Femur (tissue), 1 donor: ENCODE measurements at places on chromosomes 11 and 22.

GRCh38 chr22:28009272-28009827, 90.3 kb upstream of the PITPNB start:
- peak; percentile 87 for DNase-seq

DNA sequence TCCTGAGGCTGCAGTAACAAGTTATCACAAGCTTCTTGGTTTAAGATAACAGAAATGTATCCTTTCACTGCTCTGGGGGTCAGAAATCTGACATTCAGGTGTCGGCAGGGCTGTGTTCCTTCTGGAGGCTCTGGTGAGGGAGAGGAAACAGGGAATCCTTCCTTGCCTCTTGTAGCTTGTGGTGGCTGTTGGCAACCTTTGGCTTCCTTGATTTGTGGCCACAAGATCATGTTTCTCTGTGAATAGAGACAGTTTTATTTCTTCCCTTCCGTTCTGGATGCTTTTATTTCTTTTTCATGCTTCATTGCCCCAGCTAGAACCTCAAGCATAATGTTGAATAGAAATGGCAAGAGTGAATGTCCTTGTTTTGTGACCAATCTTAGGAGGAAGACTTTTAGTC, 44.0 kb downstream of the MPPED1 start:
- no peak for DNase-seq

- no peak for DNase-seq
Observed at GRCh38 chr11:100663583-100663982, 23.5 kb upstream of the ARHGAP42 start.

GRCh38 chr11:16902781-16903378, 111.3 kb downstream of the PLEKHA7 start:
- DNase-seq = no peak

- DNase-seq = peak; percentile 55
Observed at GRCh38 chr11:123351375-123351774, 78.7 kb upstream of the GRAMD1B start.

- DNase-seq = no peak
Observed at GRCh38 chr11:33994937-33995336, 56.6 kb upstream of the CAPRIN1 start.

- DNase-seq = no peak
Observed at GRCh38 chr11:2272946-2273280, 2.5 kb upstream of the ASCL2 start.

DNA sequence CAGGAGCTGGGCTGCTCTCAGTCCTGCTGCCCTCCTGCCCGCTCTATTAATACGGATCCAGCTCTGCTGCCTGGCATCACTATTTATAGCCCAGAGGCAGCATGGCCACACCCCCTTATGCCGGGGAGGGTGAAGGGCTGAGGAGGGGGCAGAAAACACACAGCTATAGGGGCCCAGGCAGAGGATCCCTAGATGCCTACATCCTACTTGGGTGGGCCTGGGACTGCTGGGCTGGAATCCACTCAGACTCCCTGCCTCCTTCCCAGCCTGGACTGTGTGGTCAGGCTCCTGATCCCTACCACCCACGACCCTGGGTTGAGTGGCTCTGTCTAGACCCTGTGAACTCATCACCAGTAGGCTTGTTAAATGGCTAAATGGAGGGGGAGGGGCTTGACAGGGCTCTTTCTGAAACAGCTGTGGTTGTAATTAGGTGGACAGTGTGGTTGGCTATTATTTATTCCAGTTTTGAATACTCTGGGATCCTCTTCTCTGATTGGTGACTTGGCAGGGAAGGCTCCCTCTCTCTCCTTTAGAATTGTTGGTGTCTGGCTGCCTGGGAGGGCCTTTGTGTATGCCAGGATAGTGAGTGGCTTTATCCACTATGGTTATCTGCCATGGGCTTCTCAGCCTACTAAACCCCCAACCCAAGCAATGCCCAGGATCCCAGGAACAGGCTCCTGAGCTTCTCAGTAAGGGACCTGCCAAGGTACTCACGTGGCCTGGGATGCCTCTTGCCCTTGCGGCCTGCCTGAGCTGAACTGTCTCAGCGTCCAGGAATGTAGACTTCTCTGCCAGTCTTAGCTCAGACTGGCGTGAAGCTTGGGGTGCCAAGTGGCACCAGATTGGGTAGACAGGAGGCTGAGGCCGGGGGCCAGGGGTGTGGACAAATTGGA, 15.2 kb downstream of the PHLDB1 start:
- DNase-seq = peak; percentile 68

GRCh38 chr11:94586546-94586945, 19.4 kb downstream of the PIWIL4 start:
- DNase-seq = no peak

GRCh38 chr11:115869780-115870431, 365.7 kb upstream of the CADM1 start:
- peak; percentile 39 for DNase-seq

GRCh38 chr11:16935518-16936302, 78.5 kb downstream of the PLEKHA7 start:
- no peak for DNase-seq

DNA sequence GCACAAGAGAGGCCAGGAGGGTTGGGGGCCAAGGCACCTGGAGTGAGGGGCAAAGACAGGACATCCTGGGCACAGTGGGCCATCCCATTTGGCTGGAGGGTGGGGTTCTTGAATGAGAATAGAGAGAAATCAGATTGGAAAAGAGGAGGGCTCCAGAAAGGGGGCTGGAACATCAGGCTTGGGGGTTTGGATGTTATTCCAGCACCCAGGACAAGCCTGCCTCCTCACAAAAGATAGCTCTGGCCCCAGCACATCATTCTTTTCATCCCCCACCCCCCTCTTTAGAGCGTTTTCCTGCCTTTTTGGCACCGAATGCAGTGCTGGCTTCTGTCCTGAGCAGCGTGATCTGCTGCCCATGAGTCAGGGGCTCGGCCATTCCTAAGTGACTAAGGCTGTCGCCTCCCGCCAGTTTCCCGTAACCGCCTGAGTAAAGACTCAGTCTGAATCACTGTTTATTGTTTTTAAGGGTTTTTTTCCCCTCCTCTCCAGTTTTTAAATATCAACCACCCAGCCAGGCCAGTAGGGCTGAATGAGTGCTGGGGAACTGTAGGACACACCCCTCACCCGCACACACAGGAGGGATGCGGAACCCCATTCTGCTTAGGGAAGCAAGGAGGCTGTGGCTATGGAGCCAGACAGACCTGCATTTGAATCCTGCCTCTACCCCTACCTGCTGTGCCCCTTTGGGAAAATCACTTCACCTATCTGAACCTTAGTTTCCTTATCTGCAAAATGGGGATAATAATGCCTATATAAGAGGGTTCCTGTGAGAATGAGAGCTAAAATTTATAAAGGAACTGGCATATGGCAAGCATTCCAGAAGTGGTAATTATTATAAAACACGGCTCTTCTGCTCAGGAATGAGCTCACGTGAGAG, 32.4 kb upstream of the NAV2 start:
- peak; percentile 82 for DNase-seq

GRCh38 chr11:63023841-63024648, 8.4 kb upstream of the SLC22A8 start:
- DNase-seq = peak; percentile 92
